ENCODE measurements at places on chromosomes 2 and 18.
A peak's percentile ranks its signal among the peaks of the same experiment; 100 is the strongest.

GRCh38 chr2:290090-290722 is 2.3 kb upstream of the ALKAL2 start:
- no peak for DNase-seq

- DNase-seq: no peak
These were observed 35.0 kb downstream of the NEDD4L start for GRCh38 chr18:58078889-58079573.

DNA sequence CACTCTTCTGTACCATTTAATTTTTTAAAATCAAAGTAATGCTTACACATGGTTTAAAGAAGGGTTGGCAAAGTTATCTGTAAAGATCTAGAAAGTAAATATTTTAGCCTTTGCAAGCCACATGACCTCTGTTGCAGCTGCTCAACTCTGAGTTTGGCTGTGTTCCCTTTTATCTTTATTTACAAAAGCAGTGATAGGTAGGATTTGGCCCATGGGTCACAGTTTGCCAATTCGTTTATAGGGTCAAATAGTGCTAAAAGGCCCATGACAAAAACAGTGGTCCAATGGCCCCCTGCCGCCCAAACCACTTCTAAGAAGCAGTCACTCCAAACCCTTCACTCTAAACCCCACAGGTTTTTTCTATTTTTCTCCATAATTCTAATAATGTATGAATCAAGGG is 124.8 kb downstream of the PARD3B start:
- DNase-seq: no peak

GRCh38 chr2:43324259-43325106 is 98.1 kb upstream of the ZFP36L2 start:
- DNase-seq: no peak

DNA sequence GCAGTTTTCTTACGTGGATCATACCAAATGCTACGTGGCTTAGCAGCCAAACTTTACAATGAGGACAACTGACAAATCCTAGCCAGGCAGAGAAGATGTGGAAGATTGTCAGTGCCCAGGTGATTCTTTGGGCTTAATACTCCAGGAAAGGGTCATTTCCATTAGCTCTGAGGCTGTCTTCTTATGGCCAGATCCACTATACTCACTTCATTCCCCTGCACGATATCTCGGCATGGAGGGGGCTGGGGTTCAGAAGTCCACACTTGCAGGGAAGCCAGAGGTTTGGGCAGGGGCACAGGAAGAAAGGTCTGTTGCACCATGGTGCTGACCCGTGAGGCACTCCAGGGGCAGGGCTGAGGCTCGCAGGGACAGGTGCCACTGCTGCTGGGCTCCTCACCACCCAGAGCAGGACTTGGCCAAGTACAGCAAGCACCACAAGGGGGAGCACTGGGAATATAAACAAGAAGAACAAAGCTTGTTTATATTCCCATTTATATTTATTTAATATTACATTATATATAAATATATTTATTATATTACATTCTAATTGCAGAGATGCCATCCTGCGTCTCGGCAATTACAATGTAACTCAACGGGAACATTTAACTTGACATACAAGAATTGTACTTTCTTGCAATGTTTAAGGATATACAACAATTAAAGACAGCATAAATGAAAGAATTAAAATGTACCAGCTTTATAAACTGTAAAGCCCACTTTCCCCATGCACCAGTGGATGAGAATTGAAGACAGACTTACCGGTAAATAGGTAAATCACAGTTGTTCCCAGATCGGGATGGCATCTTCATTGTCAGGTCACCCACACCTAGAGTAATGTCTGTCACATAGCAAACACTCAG is 27.2 kb downstream of the CLUL1 start:
- peak; percentile 55 for DNase-seq

GRCh38 chr2:3326182-3326537 is 51.5 kb downstream of the EIPR1 start:
- DNase-seq: no peak

GRCh38 chr18:36128530-36128870 is 640 bp downstream of the SLC39A6 start:
- DNase-seq: no peak
